ENCODE measurements at places on chromosomes 5 and 9. TPM values are rescaled to one million over a fixed set of nuclear protein-coding genes. Genes with fewer than 3 reads are reported as not detected.

GRCh38 chr9:103649086-103649485, 445.0 kb upstream of the SMC2 start:
- DNase-seq, result no peak

GRCh38 chr5:17794815-17795214, 160.6 kb downstream of the TAF11L14 start:
- no peak for DNase-seq

GRCh38 chr9:28001096-28001495, 427.8 kb upstream of the C9orf72 start:
- no peak for DNase-seq

SH3TC2 gene
- total RNA-seq, result 2.5 TPM

DNA sequence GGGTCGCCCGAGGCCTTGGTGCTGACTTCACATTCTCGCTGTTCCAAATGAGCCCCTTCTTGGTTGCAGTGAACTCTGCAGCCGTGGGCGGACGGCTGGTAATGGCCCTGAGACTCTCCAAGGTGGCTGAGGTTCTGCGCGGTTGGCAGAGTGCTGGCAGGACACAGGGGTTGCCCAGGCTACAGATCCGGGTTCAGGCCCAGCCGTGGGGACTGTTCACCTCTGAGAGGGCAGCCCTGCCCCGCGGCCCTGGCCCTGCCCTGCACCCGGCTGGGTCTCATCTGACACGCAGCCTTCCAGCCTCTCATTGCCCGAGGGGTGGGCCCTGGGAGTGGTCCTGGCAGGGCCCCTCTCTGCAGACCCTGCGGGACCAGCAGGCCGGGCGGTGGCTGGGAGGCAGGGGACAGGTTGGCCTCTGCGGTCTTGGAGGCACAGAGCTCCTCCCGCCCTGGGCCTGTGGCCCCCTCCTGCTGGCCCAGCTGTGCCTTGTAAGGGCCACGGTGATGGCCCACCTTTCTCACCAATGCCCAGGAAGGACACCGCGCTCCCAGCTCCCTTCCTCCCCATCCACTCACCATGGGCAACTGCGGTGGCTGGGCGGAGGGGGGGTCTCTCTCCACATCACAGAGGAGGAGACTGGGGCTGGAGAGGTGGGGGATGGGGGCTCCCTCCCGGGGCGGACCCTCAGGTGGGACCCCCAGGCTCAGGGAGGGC, 51.6 kb downstream of the AHRR start:
- no peak for DNase-seq

DNA sequence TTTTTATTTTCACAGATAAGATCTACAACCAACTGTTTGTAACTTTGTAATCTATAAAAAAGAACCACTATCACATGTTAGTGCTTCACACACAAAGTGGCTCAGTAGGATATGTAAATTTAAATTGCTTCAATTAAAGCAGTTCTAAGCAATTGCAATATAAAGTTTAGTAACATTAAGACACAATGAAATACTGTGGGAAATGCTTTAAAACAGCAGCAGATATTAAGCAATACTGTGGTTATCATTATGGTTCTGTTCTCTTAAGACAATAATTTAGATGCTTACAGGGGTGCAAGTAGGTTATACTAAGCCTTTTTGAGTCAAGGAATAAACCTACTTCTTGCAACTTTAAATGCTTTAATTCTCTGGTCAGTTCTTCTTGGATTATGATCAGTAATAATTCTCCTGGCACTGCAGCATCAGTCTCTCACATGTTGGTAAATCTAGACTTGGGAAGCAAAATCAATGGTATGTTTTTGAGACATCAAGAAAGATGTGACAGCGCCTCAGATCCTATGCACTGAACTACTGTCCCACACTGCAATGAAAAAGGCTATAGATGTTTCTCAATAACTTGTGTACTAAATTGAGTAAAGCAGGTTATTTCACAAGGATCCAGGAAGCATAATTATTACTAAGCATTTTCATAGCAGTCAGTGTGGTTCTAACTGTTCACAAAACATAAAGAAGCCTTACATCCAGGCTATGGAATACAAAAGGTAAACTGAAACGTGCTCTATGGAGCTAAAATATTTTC, 338.7 kb upstream of the PDE4D start:
- DNase-seq, result no peak

DNA sequence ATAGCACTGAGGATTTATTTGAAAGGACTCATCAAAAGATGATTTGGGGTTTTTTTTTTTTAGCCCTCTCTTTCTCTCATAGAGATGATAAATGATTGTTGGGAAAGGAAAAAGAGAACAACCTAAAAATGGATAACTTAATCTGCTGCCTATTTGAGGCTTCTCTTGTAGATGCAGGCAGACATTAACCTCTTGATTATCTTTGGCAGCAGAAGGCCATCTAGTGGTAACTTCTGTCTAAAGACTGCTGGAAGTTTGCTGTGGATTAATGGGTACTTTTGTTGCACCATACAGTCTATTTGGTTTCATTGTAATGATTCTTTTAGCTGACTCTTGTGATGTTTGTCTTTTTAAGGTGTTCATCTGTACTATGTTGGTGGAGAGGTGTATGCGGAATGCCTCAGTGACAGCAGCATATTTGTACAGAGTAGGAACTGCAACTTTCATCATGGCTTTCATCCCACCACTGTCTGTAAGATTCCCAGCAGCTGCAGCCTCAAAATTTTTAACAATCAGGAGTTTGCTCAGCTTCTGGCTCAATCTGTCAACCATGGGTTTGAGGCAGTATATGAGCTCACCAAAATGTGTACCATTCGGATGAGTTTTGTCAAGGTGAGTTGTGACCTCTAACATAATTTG, 18.8 kb downstream of the SMIM32 start:
- DNase-seq, result peak; percentile 12

NMUR2 gene
- total RNA-seq, result 0.87 TPM

CD180 gene
- not detected for total RNA-seq

GRCh38 chr5:16681876-16682275, 65.1 kb upstream of the RETREG1 start:
- DNase-seq, result no peak

PCDHB10 gene
- 1.3 TPM for total RNA-seq

GRCh38 chr9:21070171-21070571, 7.6 kb downstream of the IFNB1 start:
- DNase-seq, result peak; percentile 92

ABO gene
- total RNA-seq, result 0.05 TPM

DNA sequence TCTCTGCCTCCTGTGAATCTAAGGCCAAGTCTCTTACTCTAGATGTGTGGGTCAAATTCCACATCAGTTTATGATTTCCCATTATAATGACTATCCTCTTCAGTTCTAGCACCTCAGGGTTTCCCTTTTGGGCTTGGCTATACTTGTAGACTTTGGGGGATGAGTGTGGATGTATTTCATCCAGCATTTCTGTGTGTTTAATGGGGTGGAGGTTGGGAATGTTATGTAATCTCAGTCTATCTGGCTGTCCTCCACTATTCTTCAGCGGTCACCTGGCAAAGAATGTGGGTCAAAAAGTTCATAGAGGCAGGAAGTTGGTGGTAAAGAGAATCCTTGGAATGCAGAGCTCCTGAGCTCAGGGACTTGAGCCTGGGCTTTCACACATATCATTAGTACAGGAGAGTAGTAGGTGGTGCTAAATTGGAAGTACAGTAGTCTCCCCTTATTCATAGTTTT, 64.9 kb downstream of the CFAP95 start:
- no peak for DNase-seq

DNA sequence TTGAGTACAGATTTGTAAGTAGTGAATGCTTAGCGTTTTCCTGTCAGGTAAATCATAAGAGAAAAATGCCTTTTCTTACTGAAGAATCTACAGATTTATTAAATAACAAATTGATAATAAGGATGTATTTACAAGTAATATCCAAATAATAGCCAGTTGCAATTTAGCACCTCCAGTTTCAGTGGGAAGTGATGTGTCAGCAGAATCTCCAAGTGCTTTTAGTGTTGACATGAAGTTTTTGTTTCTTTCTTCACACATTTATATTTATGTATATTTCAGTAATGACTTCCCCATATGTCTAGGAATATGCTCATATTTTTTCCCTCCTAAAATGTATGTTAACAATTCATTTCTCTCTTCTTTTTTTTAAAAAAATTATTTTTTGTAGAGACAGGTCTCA, 229.9 kb upstream of the GRIN3A start:
- DNase-seq, result no peak
